ENCODE measurements at places on chromosomes 5 and 9.

DNA sequence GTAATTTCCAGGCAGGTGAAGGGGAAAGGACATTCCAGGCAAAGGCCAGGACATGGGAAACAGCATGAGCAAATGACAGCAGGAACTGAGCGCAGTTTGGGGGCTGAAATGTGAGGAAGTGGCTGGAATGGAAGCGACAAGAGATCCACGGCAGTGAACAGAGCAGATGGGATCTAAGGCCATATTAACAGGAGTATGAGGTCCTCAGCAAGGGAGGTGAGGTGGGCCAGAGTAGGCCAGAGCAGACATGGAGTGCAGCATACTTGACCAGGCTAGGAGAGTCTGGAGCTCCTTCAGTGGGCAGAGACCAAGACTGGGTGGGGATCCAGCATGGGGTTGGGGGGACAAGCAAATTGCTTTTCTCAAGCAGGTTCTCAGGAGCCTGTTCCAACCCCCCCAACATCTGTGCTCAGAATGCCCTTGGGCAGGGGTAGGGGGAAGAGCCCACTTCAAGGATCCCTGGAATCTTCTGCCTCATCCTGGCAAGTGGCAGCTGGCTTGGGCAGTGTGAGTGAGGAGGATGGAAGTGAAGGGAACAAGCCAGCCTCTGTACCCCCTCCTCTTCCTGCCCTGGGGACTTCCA, 34.5 kb downstream of the DAB2IP start:
- DNase-seq: no peak

DNA sequence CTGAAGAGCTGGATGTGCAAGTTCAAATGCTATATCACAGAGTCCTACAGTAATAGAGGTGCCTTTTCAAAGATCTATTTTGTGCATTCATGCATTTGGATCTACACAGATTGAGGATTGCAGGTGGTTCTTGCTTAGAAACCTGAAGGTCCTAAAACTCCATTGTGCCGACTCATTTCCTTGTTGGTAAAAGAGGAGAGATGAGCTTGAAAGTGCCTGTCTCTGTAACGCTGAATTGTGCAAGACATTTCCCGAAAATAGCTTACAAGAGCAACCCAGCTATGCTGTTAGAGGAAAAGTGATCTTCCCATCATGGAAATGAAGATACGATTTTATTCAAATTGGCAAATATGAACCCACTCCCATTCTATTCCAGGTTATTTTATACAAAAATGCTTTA, 110.7 kb upstream of the CXCL14 start:
- DNase-seq: no peak

- DNase-seq: no peak
Observed at GRCh38 chr9:135536216-135536615, 9.7 kb upstream of the OBP2A start.

DNA sequence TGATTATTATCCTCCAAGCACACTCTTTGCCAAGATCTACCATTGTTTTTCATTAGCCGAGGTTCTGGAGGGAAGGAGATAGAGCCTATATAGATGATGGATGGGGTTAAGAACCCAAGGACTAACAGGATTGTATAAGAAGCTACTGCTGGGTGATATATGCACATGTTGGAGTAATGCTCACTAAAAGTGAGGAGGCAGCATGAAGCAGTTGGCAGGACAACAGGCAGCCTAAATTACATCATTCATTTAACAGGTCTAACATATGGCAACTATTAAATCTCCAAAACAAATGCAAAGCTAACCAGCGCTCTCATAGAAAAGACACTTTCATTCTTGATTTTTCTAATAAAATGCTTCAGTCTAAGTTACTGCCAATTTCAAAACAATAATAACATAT, 293.2 kb downstream of the EPB41L4A start:
- DNase-seq: no peak
